ENCODE measurements at places on chromosomes 4 and X.

DNA sequence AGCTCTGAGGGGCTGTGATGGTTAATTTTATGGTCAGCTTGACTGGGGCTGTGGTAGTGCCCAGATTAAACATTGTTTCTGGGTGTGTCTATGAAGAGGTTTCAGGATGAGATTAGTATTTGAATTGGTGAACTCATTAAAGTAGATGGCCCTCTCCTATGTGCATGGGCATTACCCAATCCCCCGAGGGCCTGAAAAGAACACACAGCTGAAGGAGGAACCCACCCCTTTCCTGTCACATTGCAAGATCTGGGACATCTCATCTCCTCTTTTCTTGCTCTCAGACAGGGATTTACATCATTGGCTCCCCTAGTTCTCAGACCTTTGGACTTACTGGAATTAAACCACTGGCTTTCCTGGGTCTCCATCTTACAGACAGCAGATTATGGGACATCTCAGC is 29.4 kb upstream of the NDP start:
- no peaks in the 10 kb centered on the region for H3K4me1 ChIP-seq
- H3K36me3 ChIP-seq: no peaks in the 10 kb centered on the region
- DNase-seq: no peak
- no peaks in the 10 kb centered on the region for H3K27me3 ChIP-seq
- no peak overlapping the region for H3K27ac ChIP-seq
- H3K4me3 ChIP-seq: no peak overlapping the region

DNA sequence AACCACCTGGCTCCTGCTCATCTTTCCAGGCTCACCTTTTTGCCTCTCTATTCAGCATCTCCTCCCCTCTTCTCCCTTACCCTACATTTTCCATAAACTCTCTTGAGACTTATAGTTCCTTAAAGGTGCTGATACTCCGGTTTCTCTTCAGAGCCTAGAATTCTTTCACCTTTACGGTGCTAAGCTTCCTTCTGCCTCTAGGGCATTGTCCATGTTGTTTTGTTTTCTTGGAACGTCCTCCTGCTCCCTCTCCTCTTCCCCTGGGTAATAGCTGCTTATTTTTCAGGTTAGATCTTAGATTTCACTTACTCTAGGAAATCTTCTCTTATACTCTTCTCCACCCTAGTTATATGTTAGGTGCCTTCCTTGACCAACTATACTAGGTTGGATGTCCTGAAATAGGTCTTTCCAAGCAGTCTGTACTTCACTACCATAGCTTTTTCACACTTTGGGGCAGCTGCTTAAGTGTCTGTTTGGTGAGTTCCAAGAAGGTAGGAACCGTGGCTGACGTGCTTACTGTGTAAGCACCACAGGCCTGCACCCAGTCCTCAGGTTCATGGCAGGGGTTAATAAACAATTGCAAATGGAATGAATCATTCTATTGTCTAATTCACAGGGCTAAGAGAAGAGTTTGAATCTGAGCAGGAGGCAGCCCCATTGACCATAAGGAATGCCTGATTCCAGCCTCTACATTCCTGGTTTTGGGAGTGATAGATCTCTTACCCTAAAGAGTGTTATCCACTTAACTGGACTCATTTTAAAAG is 227.5 kb downstream of the MGST2 start:
- peaks cover 10% of the 10 kb centered on the region for H3K4me1 ChIP-seq
- no peak overlapping the region for H3K4me3 ChIP-seq
- no peaks in the 10 kb centered on the region for H3K27me3 ChIP-seq
- no peak for DNase-seq

- DNase-seq: no peak
- no peak overlapping the region for H3K27ac ChIP-seq
- no peaks in the 10 kb centered on the region for H3K27me3 ChIP-seq
Observed at GRCh38 chr4:159002950-159003349, 99.9 kb upstream of the RAPGEF2 start.

GRCh38 chr4:27145597-27145996 is 285.0 kb downstream of the STIM2 start:
- no peak overlapping the region for H3K4me3 ChIP-seq
- no peak for DNase-seq
- H3K27ac ChIP-seq: no peak overlapping the region
- H3K4me1 ChIP-seq: no peaks in the 10 kb centered on the region
- H3K27me3 ChIP-seq: no peaks in the 10 kb centered on the region
- no peaks in the 10 kb centered on the region for H3K36me3 ChIP-seq

GRCh38 chr4:124932447-124932846 is 219.9 kb upstream of the ANKRD50 start:
- H3K36me3 ChIP-seq: no peaks in the 10 kb centered on the region
- H3K27ac ChIP-seq: no peak overlapping the region
- no peak overlapping the region for H3K4me3 ChIP-seq
- no peaks in the 10 kb centered on the region for H3K27me3 ChIP-seq
- H3K4me1 ChIP-seq: peaks cover 52% of the 10 kb centered on the region

- no peak overlapping the region for H3K27ac ChIP-seq
- H3K4me3 ChIP-seq: no peak overlapping the region
- DNase-seq: no peak
- no peaks in the 10 kb centered on the region for H3K27me3 ChIP-seq
- no peaks in the 10 kb centered on the region for H3K4me1 ChIP-seq
- H3K36me3 ChIP-seq: peaks cover 57% of the 10 kb centered on the region
Observed at GRCh38 chr4:159346681-159347080, 243.8 kb downstream of the RAPGEF2 start.

- no peaks in the 10 kb centered on the region for H3K36me3 ChIP-seq
- DNase-seq: no peak
- H3K4me1 ChIP-seq: no peaks in the 10 kb centered on the region
- peaks cover 2% of the 10 kb centered on the region for H3K27me3 ChIP-seq
Observed at GRCh38 chr4:16457944-16458343, 231.7 kb upstream of the TAPT1 start.

- H3K4me3 ChIP-seq: no peak overlapping the region
- DNase-seq: no peak
- H3K27me3 ChIP-seq: no peaks in the 10 kb centered on the region
- peaks cover 24% of the 10 kb centered on the region for H3K4me1 ChIP-seq
- H3K36me3 ChIP-seq: no peaks in the 10 kb centered on the region
Observed at GRCh38 chr4:127239902-127240763, 392.6 kb upstream of the INTU start.

GRCh38 chrX:140318296-140318695 is 186.6 kb downstream of the SOX3 start:
- no peaks in the 10 kb centered on the region for H3K27me3 ChIP-seq
- no peak for DNase-seq
- no peaks in the 10 kb centered on the region for H3K4me1 ChIP-seq
- no peak overlapping the region for H3K4me3 ChIP-seq

- no peak for DNase-seq
- H3K36me3 ChIP-seq: no peaks in the 10 kb centered on the region
- H3K27ac ChIP-seq: no peak overlapping the region
- no peak overlapping the region for H3K4me3 ChIP-seq
- no peaks in the 10 kb centered on the region for H3K27me3 ChIP-seq
Observed at GRCh38 chr4:69098470-69098869, 2.2 kb downstream of the UGT2B7 start.

GRCh38 chrX:45849261-45849862 is 648.7 kb upstream of the DIPK2B start:
- peaks cover 19% of the 10 kb centered on the region for H3K4me1 ChIP-seq
- DNase-seq: no peak
- H3K27me3 ChIP-seq: no peaks in the 10 kb centered on the region
- H3K36me3 ChIP-seq: no peaks in the 10 kb centered on the region
- peak overlapping the region; percentile 93 for H3K4me3 ChIP-seq
- peak overlapping the region; percentile 66 for H3K27ac ChIP-seq

- H3K4me1 ChIP-seq: no peaks in the 10 kb centered on the region
- H3K36me3 ChIP-seq: peaks cover 35% of the 10 kb centered on the region
- no peak overlapping the region for H3K4me3 ChIP-seq
- no peak for DNase-seq
- no peak overlapping the region for H3K27ac ChIP-seq
Observed at GRCh38 chr4:5822619-5823018, 70.3 kb downstream of the CRMP1 start.

DNA sequence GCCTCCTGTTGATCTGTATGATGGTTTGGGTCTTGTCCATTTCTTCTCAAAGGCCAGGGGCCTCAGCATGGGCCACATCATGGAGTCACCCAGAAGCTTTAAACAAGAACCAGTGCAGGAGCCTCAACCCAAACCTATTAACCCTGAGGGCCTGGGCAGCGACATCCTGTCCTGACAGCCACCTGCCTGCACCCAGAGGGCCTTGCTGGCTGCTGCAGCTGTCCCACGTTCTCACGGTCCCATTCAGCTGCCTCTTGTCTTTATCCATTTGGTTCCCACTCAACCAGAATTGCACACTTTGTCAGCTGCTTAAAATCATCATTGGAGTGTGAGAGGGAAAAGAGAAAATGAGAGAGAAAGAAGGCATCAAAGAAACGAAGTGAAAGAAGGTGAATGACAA is 21.6 kb downstream of the C4orf50 start:
- no peak overlapping the region for H3K27ac ChIP-seq
- no peaks in the 10 kb centered on the region for H3K4me1 ChIP-seq
- no peak for DNase-seq
- no peak overlapping the region for H3K4me3 ChIP-seq
- H3K27me3 ChIP-seq: peaks cover 22% of the 10 kb centered on the region

DNA sequence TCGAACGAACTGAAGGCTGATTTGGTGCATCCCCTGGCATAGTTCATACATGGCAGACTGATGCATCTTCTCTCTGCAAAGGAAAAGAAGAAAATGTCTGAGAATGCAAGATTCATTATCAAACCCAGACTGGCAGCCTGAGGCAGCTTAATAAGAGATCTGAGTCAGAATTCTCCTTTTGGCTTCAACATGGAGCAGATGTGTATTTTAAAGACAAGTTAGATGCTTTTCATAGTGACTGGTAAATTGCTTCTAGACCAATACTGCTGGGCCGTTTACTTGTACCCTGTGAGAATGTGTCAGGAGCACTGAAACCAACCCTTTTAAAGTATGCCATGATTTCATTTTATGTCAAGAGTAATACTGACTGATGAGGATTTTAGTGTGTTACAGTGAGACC is 322.0 kb downstream of the NR3C2 start:
- peaks cover 40% of the 10 kb centered on the region for H3K4me1 ChIP-seq
- H3K36me3 ChIP-seq: peaks cover 6% of the 10 kb centered on the region
- H3K27ac ChIP-seq: no peak overlapping the region
- no peak for DNase-seq
- peaks cover 6% of the 10 kb centered on the region for H3K27me3 ChIP-seq

DNA sequence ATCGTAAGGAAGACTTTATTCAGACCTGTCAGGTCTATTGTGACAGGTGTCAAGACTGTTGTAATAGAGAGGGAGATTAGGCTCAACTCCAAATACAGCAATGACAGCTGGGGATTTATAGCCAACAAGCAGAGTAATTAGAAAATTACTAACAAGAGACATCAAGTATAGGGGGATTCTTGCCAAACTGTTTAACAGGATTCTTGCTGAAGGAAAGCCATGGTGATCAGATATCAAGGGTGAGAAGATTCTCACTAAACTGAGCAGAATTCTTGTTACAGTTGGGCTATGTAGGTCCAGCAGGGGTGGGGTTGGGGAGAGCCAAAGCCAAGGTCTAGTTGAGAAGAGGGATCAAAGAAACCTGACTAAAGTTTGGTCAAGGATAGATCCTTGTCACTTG is 461.0 kb upstream of the GALNT7 start:
- no peak for DNase-seq
- no peak overlapping the region for H3K4me3 ChIP-seq
- peaks cover 2% of the 10 kb centered on the region for H3K27me3 ChIP-seq
- no peak overlapping the region for H3K27ac ChIP-seq

GRCh38 chr4:140260227-140260626 is 106.2 kb upstream of the MAML3 start:
- no peaks in the 10 kb centered on the region for H3K36me3 ChIP-seq
- H3K27me3 ChIP-seq: no peaks in the 10 kb centered on the region
- H3K4me1 ChIP-seq: peaks cover 20% of the 10 kb centered on the region

DNA sequence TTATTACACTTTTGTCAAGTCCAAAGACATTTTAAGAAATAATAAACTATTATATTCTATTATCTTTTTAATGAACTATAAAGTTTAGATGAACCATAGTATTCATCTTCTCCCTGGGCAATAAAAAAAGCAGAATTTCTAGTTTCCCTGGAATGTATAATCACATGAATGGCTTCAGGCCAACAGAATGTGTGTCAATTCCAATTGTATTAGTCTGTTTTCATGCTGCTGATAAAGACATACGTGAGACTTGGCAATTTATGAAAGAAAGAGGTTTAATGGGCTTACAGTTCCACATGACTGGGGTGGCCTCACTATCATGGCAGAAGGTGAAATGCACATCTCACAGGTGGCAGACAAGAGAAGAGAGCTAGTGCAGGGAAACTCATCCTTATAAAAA is 70.7 kb upstream of the ANXA10 start:
- H3K4me3 ChIP-seq: no peak overlapping the region
- H3K27ac ChIP-seq: no peak overlapping the region
- H3K27me3 ChIP-seq: no peaks in the 10 kb centered on the region
- H3K36me3 ChIP-seq: no peaks in the 10 kb centered on the region
- H3K4me1 ChIP-seq: peaks cover 36% of the 10 kb centered on the region

- H3K27me3 ChIP-seq: no peaks in the 10 kb centered on the region
- H3K27ac ChIP-seq: peak overlapping the region; percentile 83
- H3K4me3 ChIP-seq: peak overlapping the region; percentile 55
- no peak for DNase-seq
- H3K36me3 ChIP-seq: peaks cover 2% of the 10 kb centered on the region
Observed at GRCh38 chr4:182067828-182068227, 175.4 kb upstream of the TENM3 start.

DNA sequence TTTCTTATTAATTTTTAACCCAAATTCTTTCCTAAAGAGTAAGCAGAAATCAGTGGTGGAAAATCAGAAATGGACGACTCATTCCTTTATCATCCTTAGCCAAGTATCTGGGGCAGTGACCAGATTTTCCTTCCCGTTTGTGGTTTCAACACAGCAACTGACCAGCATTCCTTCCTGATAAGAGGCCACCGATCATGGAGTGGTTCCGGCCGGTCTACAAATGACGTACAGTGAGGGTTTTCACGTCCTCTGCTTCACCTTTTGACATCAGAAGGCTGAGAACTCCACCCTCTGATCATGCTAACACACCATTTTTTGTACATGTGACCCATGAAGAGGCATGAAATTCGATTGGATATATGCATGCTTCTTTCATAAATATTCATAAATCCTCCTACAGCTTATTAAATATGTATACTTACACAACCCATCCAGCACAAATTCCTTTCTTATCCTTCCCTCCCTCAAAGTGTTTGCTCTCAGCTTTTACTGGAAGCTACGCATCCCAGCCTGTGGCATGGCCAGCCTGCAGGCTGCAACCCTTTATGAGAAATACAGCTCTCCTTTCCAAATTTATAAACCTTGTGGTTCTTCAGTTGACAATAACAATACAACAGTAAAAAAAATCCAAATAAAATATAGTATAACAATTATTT is 173.0 kb upstream of the CASK start:
- no peak overlapping the region for H3K4me3 ChIP-seq
- peaks cover 10% of the 10 kb centered on the region for H3K4me1 ChIP-seq
- DNase-seq: no peak
- no peaks in the 10 kb centered on the region for H3K27me3 ChIP-seq
- no peaks in the 10 kb centered on the region for H3K36me3 ChIP-seq
- H3K27ac ChIP-seq: no peak overlapping the region

DNA sequence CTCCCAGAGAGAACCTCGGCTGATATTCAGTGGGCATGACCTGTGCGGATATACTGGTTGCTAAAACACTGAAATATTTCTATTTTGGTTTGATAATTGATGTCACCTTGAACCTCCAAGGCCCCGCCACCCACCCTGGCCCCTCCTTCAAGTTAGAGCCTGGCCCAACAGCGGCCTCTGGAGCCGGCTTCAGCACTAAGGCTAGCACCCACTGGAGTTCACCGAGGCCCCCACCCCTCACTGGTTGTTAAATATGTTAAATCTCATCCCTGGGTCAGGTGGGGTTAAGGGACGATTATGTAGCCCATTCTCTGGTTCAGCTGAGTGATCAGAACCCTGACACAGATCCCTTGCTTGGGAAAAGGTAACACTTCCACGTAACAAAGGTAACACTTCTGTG is 24.3 kb downstream of the SEL1L3 start:
- no peaks in the 10 kb centered on the region for H3K4me1 ChIP-seq
- no peak overlapping the region for H3K27ac ChIP-seq
- H3K27me3 ChIP-seq: no peaks in the 10 kb centered on the region
- H3K36me3 ChIP-seq: peaks cover 5% of the 10 kb centered on the region
- no peak overlapping the region for H3K4me3 ChIP-seq
